ENCODE measurements at places on chromosomes 5 and 9. TPM values are rescaled to one million over a fixed set of nuclear protein-coding genes. Genes with fewer than 3 reads are reported as not detected.

DNA sequence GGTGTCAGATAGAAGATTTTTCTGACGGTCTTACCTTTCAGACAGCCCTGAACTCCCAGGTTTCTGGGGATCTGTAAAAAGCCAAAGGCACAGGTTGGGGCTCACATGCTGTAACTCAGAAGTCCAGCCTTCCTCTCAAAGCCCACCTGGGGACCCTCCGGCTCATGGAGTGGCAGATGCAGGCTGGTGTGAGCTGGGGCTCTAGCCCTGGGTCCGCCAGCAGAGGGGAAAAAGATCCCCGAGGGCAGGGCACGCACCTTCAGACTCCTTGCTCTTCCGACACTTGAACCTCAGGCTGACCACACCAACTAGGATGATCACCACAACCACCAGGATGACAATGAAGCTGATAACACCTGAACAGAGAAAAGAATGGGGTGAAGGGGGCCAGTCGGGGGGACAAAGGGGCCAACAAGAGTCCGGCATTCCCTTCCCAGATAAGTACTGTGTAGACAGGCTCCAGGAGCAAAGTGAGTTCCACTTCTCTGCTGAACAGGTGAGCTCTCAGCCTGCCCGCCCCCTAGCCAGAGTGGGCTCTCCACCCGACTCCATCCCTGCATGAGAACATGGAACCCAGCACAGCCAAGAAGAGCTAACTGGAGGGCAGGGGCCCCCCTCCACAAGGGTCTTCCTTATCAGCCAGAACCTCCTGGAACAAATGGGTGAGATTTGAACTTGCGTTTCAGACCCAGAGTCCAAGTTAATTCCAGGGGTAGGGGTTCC lies 7.8 kb downstream of the ECSCR start:
- DNase-seq, result no peak
- peaks cover 55% of the 10 kb centered on the region for H3K4me1 ChIP-seq
- H3K36me3 ChIP-seq, result no peaks in the 10 kb centered on the region
- no peak overlapping the region for H3K4me3 ChIP-seq
- no peaks in the 10 kb centered on the region for H3K27me3 ChIP-seq
- peak overlapping the region; percentile 77 for H3K27ac ChIP-seq

- no peaks in the 10 kb centered on the region for H3K27me3 ChIP-seq
- H3K4me3 ChIP-seq, result peak overlapping the region; percentile 96
- H3K36me3 ChIP-seq, result no peaks in the 10 kb centered on the region
- peaks cover 63% of the 10 kb centered on the region for H3K4me1 ChIP-seq
- peak overlapping the region; percentile 91 for H3K27ac ChIP-seq
These were observed 597 bp downstream of the NFIL3 start for GRCh38 chr9:91422758-91423711.

GRCh38 chr5:158796812-158797497 lies 302.8 kb downstream of the EBF1 start:
- H3K27me3 ChIP-seq, result no peaks in the 10 kb centered on the region
- H3K4me1 ChIP-seq, result no peaks in the 10 kb centered on the region
- no peaks in the 10 kb centered on the region for H3K36me3 ChIP-seq
- DNase-seq, result no peak
- no peak overlapping the region for H3K4me3 ChIP-seq

GRCh38 chr9:23581931-23582330 lies 244.1 kb downstream of the ELAVL2 start:
- no peaks in the 10 kb centered on the region for H3K36me3 ChIP-seq
- no peak overlapping the region for H3K4me3 ChIP-seq
- no peak overlapping the region for H3K27ac ChIP-seq

Gene SPINK4
- not detected for total RNA-seq

Gene ASPN
- total RNA-seq, result not detected

Gene IFNA10
- not detected for total RNA-seq

- peak within 1 kb of the TSS; percentile 89 for H3K27ac ChIP-seq
- DNase-seq, result peak; percentile 99
- H3K27me3 ChIP-seq, result no peaks in the 10 kb centered on the region
- H3K4me3 ChIP-seq, result peak within 1 kb of the TSS; percentile 83
- peaks cover 20% of the 10 kb centered on the region for H3K4me1 ChIP-seq
These were observed at the start of gene THG1L for GRCh38 chr5:157731272-157732129. Gene THG1L, plus strand, starts transcription at chr5:157731420. Its CDS starts 21 bp downstream, at chr5:157731441.

Gene AGTPBP1
- 35.2 TPM for total RNA-seq

DNA sequence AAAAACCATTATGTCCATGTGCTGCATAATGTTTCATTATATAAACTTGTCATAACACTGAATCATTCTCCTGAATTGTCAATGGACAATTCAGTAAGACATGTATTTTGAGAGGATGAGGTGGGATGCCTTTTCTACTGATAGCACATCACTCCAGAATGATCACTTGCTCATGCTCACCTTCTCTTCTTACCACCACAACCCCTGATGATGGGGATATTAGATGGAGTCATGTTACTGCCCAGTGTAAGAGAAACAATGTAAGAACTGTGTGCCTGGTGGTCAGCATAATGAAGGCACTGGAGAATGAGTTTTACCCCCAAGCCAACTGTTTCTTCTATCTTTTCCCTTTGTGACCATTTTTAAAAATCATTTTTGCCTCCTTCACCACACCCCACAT lies 198.8 kb downstream of the ADAMTSL1 start:
- H3K27me3 ChIP-seq, result no peaks in the 10 kb centered on the region
- no peak overlapping the region for H3K27ac ChIP-seq
- H3K4me1 ChIP-seq, result no peaks in the 10 kb centered on the region
- no peak for DNase-seq

DNA sequence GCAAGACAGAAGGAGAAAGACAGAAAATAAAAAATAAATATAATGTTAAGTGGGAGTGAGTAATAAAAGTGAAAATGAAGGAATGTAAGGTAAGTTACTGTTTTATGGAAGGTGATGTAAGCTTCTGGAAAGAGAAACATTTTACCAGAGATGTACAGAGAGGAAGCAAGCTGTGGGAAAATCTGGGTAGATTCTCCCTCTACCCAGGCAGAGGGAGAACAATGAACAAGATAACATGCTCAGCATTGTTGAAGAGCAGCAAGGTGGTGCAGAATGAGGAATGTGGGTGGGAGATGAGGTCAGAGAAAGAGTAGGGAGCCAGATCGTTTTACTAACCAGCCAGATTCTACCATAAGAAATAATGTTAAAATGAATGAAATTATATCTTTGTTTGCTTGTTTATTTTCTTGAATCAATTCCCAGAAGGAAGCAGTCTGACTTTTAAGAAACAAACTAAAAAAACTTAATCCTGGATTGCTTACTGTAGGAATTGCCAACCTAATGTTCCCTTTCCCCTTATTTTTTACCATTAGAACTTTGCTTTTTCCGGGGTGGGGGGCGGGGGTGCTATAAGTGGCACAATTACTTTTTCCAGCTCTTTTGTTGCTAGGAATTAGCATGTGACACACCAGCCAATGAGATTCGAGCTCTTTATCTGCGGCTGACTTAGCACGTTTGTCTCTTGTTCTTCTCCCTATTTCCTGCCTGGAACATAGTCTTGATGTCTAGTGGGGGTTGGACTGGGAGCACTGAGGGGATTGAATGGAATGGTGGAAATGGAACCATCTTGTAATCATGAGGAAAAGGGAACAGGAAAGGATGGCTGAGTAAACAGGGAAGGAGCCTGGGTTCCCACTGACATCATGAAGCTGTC lies 356.7 kb downstream of the TMEM167A start:
- H3K27me3 ChIP-seq, result peaks cover 1% of the 10 kb centered on the region
- DNase-seq, result no peak
- no peaks in the 10 kb centered on the region for H3K36me3 ChIP-seq
- H3K4me1 ChIP-seq, result peaks cover 1% of the 10 kb centered on the region

Gene CCNO
- not detected for total RNA-seq

GRCh38 chr5:100731768-100732167 lies 171.3 kb downstream of the ST8SIA4 start:
- H3K36me3 ChIP-seq, result no peaks in the 10 kb centered on the region
- H3K27me3 ChIP-seq, result no peaks in the 10 kb centered on the region
- peak overlapping the region; percentile 66 for H3K4me3 ChIP-seq
- H3K27ac ChIP-seq, result peak overlapping the region; percentile 89
- peaks cover 11% of the 10 kb centered on the region for H3K4me1 ChIP-seq

GRCh38 chr5:57650360-57651069 lies 167.9 kb upstream of the ACTBL2 start:
- no peak overlapping the region for H3K27ac ChIP-seq
- no peaks in the 10 kb centered on the region for H3K36me3 ChIP-seq
- H3K27me3 ChIP-seq, result peaks cover 12% of the 10 kb centered on the region
- H3K4me1 ChIP-seq, result no peaks in the 10 kb centered on the region
- peak; percentile 29 for DNase-seq

GRCh38 chr5:54401515-54401914 lies 54.0 kb upstream of the HSPB3 start:
- no peak overlapping the region for H3K4me3 ChIP-seq
- no peak for DNase-seq
- H3K36me3 ChIP-seq, result no peaks in the 10 kb centered on the region
- H3K27ac ChIP-seq, result no peak overlapping the region

DNA sequence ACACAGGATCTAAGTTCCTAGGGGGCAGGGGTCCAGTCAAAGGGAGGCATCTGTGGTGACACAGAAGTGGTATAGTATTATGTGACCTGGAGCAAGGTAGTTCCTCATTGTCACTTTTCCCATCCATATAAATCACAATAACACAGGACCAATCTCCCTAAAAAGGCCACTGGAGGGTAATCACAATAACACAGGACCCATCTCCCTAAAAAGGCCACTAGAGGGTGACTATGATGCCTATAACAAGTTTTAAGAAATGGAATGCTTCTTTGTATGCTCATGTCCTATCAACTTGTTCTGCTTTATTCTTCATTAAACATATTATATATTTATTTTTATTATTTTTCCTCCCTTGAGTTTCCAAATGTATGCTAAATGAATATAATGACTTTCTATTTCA lies 254.6 kb downstream of the ASTN2 start:
- H3K27me3 ChIP-seq, result no peaks in the 10 kb centered on the region
- H3K36me3 ChIP-seq, result no peaks in the 10 kb centered on the region
- H3K4me1 ChIP-seq, result no peaks in the 10 kb centered on the region
- DNase-seq, result no peak

Measured in activated CD4-positive, alpha-beta T cell treated with anti-CD3 and anti-CD28 coated beads, Interleukin-2, amount 10 ng/mL, durations not matched to agents 7 days and 5 days (primary cell).